DMS153 (cell line): ENCODE measurements at places on chromosomes 1 and 21.

DNA sequence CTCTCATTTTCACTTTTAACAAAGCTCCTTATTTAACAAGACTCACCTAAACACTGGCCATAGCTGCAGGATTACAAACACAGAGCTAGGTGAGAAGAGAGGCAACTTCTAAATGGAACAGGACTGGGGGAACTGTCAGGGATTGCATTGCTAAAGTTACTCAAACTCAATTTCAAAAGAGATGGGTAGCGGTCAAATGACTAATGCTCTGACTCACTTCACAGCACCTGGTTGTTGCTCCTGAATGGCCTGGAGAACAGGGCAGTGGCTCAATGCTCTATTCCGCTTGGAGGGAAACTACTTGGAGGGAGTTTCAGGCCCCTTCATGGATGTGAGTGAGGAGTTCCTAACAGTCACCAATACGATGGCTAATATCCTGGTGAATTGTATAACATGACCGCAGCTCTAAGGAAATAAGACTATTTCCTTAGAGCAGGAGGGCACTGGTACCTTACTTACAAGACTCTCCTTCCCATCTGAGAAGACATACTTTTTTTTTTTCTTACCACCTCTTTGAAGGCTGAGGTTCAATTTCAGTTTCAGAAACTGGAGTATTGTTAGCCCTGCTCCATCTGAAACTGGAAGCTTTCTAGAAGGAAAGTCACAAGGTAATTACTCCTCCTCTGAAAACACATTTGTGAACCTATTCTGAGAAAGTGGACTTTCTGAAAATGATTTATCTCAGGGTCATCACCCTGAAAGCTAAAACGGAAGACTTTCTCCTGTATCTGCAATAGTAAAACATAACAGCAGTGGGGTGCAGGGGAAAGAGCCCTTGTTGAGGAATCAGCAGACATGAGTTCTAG is 9.5 kb downstream of the DPT start:
- no peak for DNase-seq

- no peak for DNase-seq
These were observed 7.9 kb downstream of the USP1 start for GRCh38 chr1:62444701-62445100.

- DNase-seq: peak; percentile 68
These were observed 17.3 kb downstream of the CA6 start for GRCh38 chr1:8962812-8963530.

GRCh38 chr1:179229214-179230140 is at the start of gene ABL2:
Gene ABL2 (minus strand): TSS chr1:179229677. CDS start chr1:179229397, 280 bp downstream.
- DNase-seq: peak; percentile 40

DNA sequence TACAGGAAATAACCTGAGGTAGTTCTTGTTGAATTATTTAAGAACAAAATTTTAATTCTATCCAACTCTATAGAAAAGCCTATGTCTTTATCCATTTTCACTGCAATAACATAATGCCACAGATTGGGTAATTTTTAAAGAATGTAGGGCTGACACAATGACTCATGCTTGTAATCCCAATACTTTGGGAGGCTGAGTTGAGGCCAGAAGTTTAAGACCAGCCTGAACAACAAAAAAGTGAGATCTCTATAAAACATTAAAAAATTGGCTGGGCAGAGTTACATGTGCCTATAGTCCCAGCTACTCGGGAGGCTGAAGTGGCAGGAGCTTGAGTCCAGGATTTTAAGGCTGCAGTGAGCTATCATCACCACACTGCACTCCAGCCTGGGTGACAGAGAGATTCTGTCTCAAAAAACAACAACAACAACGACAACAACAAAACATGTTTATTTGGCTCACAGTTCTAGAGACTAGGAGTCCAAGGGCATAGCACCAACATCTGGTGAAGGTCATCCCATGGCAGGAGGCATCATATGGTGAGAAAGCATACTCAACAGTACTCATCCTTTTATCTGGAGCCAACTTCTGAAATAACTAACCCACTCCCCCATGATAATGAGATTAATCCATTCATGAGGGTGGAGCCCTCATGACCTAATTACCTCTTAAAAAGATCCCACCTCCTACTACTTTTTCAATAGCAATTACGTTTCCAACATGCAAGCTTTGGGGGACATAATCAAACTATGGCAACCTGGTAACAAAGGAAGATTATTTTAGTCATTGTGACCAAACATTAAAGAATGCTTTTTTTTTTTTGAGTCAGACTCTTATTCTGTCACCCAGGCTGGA is 59.6 kb downstream of the ABL2 start:
- DNase-seq: no peak

DNA sequence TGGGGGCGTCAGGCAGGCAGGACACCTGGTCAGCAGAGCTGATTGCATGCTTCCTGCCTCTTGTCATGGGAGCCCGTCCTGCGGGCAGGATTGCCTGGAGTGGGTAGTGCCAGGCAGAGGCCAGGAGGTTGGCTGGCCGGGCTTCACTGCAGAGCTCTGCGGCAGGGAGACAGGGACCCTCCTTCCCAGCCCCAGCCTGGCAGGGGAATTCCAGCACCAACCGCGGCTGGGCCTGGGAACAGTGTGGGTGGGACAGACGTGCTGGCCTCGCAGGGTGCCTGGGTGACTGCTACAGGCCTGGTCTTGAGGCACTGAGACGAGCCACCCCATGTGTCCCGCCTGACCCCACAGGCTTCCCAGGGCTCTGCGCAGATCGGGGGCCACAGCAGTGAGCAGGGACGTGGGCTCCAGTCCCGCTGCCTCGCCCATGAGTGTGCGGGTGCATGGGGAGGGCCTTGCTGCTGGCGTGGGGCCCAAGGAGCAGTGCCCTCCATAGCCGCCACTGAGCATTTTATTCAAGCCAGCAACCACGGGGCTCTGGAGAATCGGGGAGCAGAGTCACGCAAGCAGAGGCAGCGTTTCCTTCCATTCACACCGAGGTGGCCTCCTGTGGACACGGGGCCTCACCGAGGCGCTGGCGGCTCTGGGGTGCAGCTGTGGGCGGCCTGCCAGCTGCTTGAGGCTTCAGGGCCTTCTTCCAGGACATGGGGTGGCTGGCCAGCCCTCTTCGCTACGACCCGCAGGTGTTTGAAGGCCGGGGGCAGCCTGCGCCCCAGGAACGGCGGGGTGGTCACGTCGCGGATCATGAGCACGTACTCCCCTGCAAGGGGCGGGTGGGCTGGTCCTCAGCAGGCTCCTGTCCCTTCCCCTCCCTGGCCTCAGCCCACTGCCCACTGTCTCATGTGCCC is 70.3 kb downstream of the MORN1 start:
- DNase-seq: no peak

DNA sequence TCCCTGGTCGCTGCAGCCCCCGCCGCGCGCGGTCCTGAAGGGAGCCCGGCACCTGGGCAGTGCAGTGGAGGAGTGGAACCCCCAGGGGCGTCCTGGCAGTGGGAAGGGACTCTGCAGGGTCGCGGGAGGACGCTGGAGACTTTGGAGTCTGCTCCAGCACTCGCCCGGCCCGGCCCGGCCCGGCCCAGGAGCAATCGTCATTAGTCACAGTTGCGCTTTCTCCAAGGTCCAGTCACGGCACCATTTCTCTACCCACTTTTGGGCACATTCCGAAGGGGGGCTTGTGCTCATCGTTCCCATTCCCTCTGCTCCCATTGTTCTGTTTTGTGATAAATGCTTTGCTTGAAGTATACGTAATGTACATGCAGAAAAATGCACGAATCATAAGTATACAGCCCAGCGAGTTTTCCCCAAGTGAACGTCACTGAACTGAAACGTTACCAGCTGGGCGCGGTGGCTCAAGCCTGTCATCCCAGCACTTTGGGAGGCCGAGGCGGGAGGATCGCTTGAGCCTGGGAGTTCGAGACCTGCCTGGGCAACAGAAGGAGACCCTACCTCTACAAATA is 999 bp downstream of the THAP3 start:
- DNase-seq: no peak

DNA sequence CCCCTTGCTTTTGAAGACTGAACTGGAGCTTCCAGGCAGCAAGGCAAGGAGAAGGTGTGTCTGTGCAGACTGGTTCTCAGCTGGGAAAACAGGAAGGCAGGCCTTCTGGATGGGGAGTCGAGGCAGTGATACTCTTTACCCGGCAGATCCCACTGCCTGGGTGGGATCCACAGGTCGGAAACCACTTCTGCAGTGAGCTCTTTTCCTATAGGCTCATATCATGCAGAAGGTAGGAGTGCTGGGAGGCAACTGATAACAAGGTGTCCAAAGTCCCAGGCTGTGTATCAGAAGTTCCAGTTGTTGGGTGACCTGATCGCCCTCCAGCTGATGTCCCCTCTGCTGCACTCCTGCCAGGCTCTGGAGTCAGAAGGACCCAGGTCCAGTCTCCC is 17.1 kb downstream of the ACOT11 start:
- DNase-seq: no peak

DNA sequence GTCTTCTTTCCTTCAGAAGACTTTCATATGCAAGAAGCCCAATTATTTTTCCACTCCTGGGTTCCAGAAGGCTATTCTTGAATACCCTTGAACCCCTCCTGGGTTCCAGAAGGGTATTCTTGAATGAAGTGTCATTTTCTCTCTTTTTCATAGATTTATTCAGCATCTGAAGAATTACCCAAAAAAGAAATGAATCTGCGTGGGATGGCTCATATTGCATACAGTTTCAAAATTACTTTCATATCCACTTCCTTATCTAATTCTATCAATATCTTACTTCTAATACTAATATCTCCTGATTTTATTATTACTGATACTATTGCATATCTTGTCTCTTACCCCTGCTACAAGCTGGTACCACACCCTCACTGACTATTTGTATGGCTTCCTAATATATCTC is 22.6 kb upstream of the RABGAP1L start:
- no peak for DNase-seq

- no peak for DNase-seq
These were observed 14.0 kb downstream of the NES start for GRCh38 chr1:156663178-156663577.

DNA sequence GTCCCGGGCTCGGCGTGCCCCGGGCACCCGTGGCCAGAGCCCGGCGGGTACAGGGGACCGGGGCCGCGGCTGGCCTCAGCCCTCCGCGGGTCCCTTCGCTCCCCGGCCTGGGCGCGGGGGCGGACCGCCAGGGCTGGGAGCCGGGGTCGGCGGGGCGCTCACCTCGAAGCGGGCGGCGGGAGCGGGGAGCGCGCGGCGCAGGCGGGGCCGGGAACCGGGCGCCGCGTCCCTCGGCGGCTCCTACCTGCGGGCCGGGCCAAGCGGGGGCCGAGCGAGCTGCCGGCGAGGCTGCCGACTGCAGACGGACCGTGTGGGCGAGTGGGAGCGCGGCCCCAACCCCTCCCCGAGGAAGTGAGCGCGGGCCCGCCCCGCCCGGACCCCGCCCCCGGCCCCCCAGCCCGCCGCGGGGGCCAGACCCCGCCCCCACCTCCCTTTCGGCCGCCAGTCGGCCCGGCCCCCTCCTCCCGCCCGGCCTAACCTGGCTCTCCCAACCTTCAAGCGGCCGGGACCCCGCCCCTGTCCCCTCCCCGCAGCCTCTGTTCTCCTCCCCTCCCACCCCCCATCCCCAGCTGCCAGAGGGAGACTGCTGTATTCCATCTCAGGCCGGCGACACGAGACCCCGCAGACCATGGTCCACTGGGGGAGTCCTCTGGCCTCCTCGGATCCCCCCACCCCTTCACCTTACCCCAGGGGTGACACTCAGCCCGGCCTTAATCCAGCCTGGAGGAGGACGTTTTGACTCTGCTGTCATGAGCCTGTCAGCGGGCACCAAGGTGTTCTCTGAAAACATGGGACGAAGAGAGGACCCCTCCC is at the start of gene FHL3:
TSS of gene FHL3 (minus strand) at position 320 of the 813 bp plus-strand sequence. CDS start 6,102 bp downstream, outside the sequence.
- DNase-seq: no peak

- DNase-seq: no peak
These were observed 58.5 kb downstream of the HSF2BP start for GRCh38 chr21:43600642-43601402.

DNA sequence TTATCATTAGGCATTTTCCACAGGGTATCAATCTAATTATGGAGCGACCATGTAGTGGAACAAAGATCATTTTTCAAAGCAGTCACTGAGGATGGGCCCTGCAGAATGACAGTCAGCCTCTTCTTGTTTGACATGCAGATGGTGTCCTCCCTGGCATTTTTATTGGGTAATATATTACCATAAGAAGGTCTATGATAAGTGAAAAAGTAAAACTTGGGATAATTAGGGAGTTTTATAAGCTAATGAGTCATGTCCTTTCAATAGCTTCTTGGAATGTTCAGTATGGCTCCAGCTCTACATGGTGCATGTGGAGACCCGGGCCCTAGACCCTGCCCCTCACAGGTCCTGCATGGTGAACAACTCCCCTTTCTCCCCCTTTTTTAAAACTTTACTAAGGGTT is 232.2 kb upstream of the COA6 start:
- no peak for DNase-seq

DNA sequence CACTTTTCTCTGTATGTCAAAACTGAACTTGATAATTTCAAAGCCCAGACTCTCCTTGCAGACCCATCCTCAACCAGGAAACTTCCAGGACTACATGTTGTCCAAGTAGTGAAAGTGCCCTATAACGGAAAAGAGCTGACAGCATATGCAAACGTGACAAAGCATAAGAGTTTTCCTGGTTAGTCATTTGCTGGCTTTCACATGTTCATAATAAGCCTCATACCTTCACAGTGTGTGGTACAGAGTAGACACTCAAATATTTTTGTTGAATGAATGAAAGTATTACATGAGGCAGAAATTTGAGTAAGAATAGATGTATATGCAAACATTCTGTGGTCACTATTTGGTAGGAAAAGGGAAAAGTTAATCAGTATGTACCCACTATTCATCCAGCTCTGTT is 473.3 kb downstream of the MRPL39 start:
- DNase-seq: no peak

DNA sequence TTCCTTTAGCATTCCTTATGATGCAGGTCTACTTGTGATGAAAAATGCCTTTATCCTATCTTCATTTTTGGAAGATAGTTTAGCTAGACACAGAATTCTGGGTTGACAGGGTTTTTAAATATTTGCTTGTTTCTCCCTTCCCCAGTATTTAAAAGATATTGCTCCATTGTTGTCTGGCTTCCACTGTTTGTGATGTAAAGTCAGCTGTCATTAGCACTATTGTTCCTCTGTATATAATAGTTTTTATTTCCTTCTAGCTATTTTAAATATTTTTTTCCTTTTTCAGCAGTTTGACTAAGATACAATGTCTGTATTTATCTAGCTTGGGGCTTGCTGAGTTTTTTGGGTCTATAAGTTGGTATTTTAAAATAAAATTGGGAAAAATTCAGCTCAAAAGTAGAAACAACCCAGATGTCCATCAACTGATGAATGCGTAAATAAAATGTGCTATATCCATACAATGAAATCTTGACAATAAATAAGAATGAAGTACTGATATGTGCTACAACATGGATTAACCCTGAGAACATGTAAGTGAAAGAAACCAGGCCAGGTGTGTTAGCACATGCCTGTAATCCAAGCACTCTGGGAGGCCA is 11.2 kb downstream of the IFT25 start:
- no peak for DNase-seq

GRCh38 chr1:92822879-92823278 is 9.0 kb upstream of the RPL5 start:
- DNase-seq: no peak

GRCh38 chr1:117097443-117097842 is 24.1 kb downstream of the TRIM45 start:
- no peak for DNase-seq

DNA sequence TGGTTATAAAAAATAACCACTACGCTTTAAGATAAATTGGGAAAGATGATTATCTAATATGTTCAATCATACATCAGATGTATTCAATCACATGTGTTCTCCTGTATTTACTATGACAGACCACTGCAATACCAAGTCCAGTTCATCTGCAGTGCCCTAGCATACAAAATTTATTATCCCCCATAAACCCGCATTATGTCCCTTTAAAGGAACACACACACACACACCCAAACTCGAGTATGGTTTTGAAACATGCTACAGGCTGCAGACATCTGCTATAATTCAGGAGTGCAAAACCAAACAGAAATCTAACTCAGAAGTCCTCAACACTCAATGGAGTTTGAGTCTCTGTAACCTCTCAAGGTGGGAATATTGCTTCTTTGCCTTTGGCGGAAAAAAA is 14.9 kb downstream of the ODF2L start:
- no peak for DNase-seq
